ENCODE measurements at places on chromosomes 11 and 22.

DNA sequence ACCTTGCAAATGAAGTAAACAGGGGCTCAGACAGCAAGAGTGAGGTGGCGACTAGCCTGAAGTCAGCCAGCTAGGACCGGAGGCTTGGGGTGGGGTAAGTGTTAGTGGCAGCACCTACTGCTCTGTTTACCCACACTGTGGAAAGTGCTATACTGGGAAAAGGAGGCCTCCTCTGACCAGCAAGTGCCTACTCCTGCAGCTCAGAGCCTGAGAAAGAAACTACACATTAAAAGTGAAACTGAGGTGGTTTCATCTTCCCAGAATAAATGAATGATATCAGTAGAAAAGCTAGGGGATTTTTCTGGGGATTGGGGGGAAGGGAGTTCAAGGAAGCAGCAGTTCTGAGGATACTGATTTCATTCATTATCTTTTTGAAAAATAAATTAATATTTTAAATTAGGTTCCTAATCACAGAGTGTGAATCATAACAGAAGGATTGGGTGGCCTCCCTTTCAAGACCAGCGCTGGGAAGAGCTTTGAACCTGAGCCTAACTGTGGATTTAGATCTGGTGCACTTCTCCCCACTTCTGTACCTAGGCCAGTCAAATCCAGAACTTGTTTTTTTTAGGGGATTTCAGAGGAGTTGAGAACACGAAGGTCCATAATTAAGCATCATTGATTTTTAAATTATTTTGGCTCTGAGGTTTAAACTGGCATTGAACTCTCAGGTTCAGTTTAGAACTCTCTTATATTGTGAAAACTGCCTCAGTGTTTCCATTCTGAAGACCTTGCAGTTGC is 48.1 kb upstream of the GRAMD1B start:
- peak; percentile 4 for DNase-seq

DNA sequence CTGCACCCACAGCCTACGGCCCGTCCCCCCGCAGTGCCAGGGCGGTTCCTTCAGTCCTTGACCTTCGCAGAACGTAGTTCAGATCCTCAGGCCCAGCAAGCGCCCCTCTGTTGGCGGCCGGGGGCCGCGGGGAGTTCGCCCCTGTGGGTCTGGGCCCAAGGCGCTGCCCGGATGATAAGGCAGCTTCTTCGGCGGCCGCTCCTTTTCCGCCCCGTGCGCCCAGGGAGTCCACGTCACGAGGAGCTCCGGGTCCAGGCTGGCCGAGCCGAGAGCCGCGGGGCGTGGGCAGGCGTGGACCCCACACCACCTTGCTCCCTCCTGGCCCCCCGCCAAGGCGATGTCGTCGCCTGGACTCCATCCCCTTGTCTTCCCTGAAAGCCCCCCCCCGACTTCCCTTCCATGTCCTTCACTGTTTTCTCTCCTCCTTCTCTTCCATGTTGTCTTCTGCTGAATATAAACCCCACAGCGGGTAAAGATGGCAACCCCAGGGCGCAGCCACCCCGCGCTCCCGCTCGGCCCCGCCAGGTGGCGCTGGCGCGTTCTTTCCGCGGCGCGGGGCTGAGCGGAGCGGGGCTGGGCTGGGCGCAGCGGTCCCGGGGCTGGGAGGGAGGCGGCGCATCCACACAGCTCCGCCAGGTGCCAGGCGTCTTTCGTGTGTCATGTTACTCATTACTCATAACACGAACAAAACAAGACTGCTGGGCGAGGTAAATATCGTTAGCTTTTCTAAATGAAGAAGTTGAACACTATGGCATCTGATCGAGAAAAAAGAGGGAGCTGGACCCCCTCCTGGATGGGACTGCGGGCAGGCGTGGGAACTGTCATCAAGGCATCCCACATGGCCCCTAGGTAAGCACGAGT is 321.0 kb downstream of the NTM start:
- no peak for DNase-seq

GRCh38 chr11:67286621-67287333 is 2.3 kb upstream of the ANKRD13D start:
- DNase-seq = no peak

DNA sequence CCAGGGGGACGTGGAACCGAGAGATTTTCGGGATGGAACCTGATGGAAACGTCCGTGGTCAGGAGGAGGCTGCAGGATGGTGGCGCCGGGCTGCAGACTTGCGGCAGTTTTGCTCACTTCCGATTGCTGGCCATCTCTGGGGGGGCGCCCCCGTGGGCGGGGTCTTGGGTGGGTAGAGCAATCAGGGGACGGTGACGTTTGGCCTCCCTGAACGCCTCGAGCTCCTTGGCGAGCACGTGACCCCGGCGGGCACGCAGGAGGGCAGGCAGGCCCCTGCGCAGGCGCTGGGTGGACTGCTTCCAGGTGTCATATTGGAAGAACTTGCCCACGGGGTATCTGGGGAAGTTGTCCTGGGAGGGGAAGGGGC is 6.3 kb downstream of the IGF2 start:
- no peak for DNase-seq

DNA sequence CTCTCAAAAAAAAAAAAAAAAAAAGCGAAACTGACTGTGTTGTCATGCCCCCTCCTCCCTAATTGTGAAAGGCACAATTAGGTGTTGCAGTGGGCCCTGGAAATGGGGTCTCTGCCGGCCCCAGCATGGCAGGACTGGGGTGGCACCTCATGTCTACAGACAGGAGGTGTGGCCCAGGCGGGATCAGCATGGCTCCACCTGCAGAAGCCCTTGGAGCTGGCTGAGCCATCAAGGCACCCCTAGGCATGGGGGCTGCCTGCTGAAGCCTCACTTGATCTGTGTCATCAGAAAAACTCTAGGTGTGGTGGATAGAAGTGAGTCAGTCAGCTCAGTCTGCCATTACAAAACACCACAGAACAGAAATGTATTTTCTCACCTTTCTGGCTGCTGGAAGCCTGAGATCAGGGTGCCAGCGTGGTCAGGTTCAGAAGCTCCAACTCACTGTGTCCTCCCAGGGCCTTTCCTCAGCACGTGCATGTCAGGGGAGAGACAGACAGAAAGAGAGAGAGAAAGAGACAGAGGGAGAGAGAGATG is 10.1 kb upstream of the B4GALNT4 start:
- no peak for DNase-seq

DNA sequence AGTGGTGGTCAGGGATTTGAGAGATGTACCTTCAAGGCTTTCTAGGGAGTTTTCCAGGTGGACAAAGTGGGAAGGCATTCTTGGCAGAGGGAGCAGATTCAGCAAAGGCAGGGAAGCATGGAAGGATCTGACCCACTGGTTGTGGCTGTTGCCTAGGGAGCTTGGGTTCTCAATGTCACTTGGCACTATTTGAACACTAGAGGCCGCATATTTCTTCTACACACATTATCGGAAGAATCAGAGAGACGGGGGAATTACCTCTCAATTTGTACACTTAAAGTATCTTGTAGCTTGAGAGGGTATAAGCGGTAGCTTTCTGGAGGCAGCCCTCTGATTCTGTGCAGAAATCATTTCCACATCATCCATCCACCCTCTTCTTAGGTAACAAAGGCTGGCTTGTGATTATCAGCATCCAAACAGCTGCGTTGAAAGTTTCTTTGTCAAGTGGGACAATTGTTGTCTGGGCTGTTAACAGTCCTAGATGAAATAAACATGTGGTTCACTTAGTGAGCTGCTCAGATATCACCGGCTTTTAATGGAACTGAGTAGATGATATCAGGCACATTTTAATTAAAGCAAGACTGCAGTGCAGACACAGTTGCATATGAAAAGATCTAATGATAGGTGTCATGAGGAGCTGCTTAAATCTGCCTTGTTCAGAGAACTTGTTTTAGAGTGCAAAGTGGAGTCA is 2.6 kb downstream of the NELL1 start:
- DNase-seq = no peak

GRCh38 chr22:20324139-20324516 is 4.3 kb upstream of the DGCR6L start:
- DNase-seq = peak; percentile 53

- no peak for DNase-seq
Observed at GRCh38 chr11:71153005-71153390, 99.4 kb downstream of the SHANK2 start.

DNA sequence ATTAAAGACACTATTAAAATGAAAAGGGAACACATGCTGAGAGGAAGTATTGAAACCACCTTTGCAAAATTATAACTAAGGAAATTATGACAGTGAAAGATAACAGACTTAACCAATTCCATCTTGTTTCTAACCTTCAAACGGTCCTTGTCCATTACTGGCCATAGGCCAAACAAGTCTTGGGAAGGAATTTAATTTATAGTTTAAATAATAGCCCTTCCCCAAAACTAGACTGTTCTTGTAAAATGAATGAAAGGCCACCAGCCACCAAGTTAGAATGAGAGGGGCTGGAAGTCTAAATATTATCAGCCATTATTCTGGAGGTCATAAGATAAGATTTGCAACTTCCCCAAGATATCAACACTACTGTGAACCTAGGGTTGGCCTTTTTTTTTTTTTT is 1.8 kb upstream of the TALDO1 start:
- DNase-seq = no peak

GRCh38 chr11:69646493-69647389 is 5.8 kb downstream of the CCND1 start:
- DNase-seq = no peak

DNA sequence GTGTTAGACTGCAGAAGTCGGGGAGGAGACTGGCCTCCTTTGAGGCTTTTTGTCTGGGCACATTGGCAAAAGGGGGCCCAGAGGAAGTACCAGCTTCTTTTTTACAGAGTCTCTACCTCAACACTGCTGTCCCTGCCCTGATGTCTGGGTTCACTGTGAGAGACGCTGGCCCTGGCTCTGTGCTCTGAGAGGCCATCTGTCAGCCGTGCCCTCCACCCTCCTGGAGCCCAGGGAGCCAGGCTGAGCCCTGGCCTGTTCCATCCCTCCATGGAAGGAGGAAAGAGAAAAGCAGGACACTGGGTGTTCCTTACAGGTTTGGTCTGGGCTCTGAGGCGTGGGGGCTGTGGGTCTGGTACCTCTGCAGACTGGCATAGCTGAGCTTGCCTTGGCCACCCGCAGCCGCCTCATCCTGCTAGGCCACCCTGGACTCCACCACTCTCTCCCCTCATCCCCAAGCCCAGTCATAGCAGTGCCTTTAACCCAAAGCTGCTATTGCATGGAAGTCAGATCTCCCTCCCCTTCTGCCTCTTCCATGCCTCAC is 105.5 kb upstream of the PARVA start:
- DNase-seq = no peak

DNA sequence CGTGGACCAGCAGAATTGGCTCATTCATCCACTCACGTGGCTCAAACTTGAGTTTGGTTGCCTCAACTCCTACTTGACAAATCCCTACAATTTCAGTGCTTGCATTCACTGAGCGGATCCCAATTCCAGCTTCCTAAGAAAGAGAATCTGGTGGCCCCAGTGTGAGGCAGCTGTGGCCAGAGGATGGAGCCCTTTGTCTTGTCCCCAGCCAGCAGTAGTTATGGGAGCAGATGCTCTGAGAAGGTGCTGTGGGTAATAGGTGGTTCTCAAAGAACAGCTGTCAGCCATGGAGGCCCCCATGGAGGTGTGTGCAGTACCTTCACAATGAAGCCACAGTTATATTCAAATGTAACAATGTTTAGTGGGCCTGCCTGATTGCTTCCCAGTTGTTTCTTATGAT is 39.3 kb downstream of the KREMEN1 start:
- no peak for DNase-seq

- no peak for DNase-seq
Observed at GRCh38 chr11:81190546-81190945, 1543.1 kb downstream of the FAM181B start.

DNA sequence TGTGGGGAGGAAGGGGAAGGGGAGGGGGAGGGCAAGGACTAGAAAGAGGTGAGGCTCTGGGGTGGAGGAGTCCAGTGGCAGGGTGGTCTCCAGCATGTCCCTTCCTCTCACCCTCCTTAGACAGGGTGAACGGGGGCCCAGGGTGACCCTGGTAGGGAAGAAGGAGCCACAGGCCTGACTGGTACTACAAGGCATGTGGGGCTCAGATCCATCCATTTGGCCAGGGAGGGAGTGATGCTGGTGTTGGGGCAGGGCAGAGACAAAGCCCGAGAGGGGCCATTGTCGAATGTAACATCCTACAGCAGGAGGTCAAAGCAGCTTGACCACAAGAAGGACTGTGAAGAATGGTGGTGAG is 69.0 kb upstream of the SHISAL1 start:
- no peak for DNase-seq

DNA sequence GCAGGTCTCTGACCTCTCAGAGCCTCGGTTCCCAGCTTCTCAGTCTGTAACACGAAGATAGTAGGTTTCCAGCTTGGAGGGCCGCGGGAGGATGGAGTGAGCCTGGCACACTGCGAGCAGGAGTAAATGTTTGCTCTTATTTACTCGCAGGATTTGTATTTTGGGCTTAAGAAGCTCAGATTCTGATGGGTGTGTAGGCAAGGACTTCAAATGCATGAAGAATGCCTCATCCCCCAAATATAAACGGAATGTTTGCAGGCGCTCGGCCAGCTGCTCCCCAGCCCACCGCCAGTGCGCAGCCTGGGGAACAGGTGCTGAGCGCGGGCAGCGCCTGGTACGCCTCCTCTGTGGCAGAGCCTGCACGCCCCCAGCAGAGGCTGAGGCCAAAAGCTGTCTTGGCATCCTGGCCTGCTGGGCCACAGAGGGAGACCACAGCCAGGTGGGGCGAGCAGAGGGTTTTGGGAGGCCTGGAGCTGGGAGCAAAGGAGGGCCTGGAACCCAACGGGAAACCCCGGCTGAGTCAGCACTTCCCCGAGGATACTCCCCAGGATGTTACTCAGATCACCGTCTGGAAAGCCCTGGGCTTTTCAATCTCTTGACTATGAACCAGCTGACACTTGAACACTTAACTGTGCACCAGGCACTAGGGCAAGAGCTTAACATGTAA is 9.4 kb downstream of the EHD1 start:
- DNase-seq = no peak

GRCh38 chr22:45103756-45104155 is 60.0 kb upstream of the NUP50 start:
- no peak for DNase-seq

GRCh38 chr22:37904572-37905533 is 1.2 kb upstream of the MICALL1 start:
- DNase-seq = no peak

- no peak for DNase-seq
Observed at GRCh38 chr22:50613291-50613981, 12.8 kb downstream of the MAPK8IP2 start.

GRCh38 chr11:130427581-130428315 is 661 bp downstream of the ADAMTS8 start:
- DNase-seq = no peak

- DNase-seq = no peak
Observed at GRCh38 chr22:32020117-32020516, 22.9 kb upstream of the SLC5A1 start.

DNA sequence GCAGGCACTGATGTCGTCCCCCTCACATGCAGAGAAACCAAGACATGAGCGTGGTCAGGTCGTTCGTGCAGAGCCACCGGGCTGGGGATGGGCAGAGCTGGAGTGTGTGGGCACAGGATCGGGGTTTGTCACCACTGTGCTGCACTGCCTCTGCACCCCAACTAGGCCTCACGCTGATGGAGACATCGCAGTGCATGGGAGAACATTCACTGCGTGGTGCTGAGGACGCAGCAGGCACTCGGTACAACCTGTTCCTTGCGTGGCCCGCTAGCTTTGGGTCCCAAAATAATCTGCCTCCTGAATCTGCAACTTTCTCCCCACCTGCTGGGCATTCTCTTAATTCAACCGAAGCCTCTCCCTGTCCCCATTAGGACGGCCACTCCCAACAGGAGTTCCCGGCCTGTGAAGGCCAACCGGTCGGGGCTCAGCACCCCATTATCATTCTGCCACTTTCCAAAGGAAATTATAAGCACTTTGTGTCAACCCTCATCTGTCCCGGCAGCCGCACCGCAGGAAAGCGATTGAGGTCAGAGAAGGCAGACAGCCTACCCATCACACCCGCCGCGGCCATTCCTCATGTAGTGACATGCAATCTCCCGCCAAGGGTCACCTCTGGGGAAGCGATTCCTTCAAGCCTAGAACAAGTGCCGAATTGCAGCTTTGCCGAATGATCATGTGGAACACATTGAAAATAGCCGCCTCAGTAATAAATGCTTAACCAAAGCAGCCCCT is 490.4 kb downstream of the MN1 start:
- DNase-seq = no peak

All from CD4-positive, alpha-beta T cell treated with Interleukin-6 at 100 ng/mL for 8 hours (primary cell).